T-cell (primary cell): ENCODE measurements at places on chromosomes 4 and X.

DNA sequence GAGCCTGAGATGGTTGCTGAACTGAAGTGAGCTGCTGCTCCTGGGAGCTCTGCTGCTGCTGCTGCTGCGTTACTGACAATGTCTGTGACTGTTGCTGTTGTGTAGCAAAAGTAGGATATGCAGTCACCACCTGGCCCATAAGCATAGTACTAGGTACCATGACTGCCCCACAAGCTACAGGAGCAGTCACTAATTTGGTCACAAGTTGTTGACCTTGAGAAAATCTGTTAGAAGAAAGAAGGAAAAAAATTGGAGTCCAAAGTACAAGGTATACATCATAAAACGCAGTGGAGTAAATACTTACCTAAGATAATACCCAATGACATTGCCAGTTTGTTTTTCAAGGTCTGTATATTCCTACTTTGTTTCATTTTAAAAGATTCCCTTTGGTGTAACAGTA lies 42.6 kb downstream of the TMEM165 start:
- DNase-seq = no peak

- no peak for DNase-seq
These were observed 9.8 kb upstream of the BCOR start for GRCh38 chrX:40107291-40108161.

- no peak for DNase-seq
These were observed 274.6 kb upstream of the MAGEB2 start for GRCh38 chrX:29940750-29941149.

DNA sequence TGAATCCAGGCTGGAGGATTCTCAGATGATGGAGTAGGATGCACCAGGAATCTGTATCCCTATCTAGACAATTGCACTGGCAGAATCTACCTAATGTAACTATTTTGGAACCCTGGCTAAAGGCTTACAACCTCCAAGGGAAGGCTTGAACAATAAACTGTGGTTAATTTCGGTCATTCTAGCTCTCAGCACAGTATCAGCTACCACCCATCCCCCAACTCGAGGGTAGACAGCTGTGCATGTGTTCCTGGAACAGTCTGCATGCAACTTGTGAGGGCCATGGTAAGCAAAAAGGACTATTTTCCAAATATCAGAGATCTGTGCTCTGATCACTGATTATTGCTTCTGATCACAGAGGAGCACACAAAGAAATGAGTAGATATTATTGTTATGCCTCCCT lies 34.0 kb downstream of the ELF2 start:
- no peak for DNase-seq

GRCh38 chr4:78922207-78922606 lies 17.0 kb downstream of the PAQR3 start:
- no peak for DNase-seq

- DNase-seq = peak; percentile 47
These were observed at the start of gene PRPS2 for GRCh38 chrX:12791257-12792228. PRPS2 (plus strand) TSS chrX:12791412; CDS start chrX:12791498, 86 bp downstream.

DNA sequence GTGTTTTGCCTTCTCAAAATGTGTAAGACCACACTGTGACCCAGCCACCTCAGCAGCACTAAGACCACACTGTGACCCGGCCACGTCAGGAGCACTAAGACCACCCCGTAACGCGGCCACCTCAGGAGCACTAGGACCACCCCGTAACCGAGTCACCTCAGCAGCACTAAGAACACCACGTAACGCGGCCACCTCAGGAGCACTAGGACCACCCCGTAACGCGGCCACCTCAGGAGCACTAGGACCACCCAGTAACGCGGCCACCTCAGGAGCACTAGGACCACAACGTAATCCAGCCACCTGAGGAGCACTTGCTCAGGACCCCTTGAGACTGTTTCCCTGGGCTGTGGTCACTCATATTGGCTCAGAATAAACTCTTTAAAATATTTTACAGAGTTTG lies 71.7 kb downstream of the MTNR1A start:
- no peak for DNase-seq

DNA sequence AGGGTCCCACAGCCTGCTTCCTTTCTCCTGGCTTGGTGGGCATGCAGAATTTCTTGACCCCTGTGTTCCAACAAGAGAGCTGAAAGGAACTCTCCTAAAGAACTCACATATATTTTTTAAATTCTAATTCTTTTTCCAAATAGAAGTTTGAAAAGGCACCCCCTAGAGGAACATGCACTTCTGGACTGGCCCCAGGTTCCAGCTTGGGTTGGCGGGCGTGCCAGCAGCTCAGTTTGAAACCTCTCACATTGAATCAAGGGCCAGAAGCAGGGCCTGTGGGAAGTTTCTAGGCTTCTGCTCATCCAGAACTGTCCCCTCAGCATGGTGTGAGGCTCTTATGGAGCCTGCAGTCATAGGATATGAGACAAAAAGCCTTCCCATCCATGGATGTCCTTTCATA lies 132.6 kb downstream of the ATG4A start:
- no peak for DNase-seq

- no peak for DNase-seq
These were observed 23.0 kb downstream of the GAB3 start for GRCh38 chrX:154727871-154728270.

DNA sequence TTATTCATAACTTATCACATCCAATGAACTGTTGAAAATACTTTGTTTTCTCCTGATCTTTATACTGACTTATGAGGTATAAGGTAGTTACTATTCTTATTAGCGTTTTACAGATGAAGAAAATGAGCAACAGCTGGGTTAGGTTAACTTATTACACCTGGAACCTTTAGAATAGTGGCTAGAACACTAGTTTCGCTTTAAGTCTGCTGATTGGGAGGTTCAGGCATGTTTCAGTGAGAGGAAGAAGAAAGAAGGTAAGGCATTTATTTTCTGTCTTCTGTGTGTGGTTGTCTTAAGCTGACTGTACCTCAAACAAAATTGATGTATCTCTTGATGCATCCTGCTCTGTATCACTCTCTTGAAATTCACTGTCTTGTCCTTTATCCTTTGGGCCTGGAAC lies 302.5 kb downstream of the GRID2 start:
- DNase-seq = no peak

GRCh38 chr4:141410839-141411238 lies 190.1 kb downstream of the ZNF330 start:
- DNase-seq = no peak

GRCh38 chrX:150018931-150019361 lies 80.7 kb upstream of the EOLA2 start:
- DNase-seq = no peak

DNA sequence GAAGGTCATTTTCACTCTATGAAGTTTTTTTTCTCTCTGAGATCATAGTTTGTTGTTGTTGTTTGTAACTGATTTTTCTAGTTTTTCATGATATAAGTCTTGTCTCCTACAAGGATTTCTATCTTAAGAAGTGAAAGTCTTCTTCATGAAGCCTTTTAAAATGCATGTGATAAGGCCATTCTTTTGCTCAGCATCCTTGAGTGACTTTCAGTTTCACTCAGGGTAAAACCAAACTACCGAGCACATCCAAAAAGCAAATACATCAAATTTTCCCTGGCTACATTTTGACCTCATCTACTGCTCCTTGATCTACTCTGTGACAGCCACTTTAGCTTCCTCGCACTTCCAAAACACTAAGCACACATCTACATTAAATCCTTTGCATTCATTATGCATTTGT lies 580.7 kb downstream of the KCTD8 start:
- no peak for DNase-seq

GRCh38 chr4:131304686-131305085 lies 1844.4 kb upstream of the PCDH10 start:
- no peak for DNase-seq

DNA sequence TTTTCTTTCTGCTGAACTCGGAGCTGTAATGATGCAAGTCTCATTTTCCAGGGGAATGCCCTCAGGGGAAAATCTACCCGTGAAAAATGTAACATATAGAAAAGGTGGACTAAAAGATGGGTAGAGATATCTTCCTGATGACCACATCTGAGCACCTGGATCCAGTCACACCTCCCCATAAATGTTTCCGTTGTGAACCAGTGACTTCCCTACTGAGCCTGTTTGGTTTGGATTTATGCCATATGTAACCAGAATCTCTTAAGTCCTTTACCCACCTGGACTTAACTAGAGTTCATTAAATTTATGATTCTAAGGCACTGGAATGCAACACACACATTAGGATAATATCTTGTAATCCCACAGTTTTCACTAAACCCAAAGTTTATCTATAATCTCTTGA lies 171.1 kb downstream of the ZNF330 start:
- DNase-seq = no peak

- DNase-seq = peak; percentile 46
These were observed at the start of gene FGFBP2 for GRCh38 chr4:15963001-15963451. FGFBP2 (minus strand) TSS chr4:15963175; CDS start chr4:15963129, 46 bp downstream.

GRCh38 chr4:83449009-83449408 lies 6.6 kb downstream of the HELQ start:
- no peak for DNase-seq

GRCh38 chr4:78002260-78002659 lies 54.9 kb upstream of the FRAS1 start:
- DNase-seq = no peak

DNA sequence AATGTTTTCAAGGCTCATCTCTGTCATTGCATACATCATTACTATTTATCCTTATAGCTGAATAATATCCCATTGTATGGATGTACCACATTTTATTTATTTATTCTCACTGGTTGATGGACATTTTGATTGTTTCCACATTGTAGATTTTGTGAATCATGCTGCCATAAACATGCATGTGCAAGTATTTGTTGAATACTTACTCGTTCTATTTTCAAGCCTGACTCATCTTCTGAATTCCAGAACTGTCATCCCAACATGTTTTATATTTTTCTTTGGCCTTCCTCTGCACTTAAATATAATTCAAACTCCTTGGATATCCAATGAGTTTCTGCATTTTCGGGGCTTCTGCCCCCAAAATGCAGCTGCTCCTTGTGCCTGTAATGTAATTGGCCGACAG lies 77.6 kb downstream of the MXRA5 start:
- DNase-seq = no peak

GRCh38 chr4:138938366-138938690 lies 77.3 kb upstream of the NOCT start:
- no peak for DNase-seq

DNA sequence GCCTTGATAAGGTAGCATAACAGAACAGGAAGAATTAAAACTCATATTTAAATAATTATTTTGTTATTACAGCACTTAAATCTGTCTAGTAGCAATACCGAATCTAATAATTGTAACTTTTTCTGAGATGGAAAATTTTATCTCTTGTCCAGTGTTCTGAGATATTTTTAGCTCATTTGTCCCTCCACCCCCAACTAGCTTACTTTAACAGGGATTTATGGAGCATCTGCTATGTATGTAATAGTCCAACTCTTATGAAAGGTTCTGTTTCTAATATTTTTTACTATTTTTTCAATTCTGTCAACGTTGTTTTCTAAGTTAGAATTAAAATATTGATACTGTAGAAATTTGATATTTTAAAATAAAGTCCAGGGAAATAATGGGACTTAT lies 38.2 kb upstream of the NUDT6 start:
- DNase-seq = no peak

DNA sequence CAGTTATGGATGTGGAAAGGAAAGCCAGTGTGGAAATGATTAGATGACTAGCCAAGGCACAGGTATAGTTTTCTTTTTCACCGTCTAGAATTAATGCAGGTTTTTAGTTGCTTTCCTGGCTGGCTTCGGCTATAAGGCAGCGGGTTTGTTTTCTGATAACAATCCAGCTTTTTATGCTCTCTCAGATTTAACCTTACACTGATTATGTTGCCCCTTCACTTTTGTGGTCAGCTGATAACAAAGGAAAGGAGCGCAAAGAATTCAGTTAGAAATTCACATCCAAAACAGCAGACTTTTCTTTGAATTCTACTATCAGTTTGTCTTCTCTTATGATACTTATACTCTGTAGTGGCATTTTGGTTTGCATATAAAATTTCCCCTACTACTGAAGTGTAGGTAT lies 94.2 kb upstream of the CENPE start:
- no peak for DNase-seq

DNA sequence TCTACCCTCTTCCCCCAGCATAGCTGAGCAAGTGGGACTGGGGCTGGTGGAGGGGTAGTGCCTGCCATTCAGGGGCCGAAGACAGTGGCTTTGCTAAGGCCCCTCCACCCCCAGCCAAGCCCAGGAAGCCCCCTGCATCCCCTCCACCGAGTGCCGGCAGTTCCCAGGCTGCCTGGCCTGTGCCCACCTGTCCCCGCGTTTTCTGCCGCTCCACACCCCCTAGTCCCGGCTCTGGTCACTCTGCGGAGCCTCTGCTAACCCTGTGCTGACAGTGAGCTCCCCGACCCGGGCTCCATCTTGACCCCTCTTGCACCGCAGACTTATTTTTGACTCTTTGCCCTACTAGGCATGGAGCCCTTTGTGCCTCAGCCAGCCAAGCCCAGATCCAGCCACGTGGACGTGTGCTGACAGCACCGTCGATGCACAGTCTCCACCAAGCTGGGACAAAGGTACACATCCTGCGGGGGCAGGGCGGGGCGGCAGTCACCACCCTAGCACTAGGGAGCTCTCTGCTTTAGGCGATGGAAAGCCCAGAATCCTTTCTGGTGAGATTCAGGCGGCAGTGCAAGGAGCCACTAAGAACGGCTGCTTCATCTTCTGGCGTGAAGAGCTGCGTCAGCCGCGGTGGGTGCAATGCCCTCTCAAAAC lies 96.6 kb downstream of the PHKA2 start:
- no peak for DNase-seq

DNA sequence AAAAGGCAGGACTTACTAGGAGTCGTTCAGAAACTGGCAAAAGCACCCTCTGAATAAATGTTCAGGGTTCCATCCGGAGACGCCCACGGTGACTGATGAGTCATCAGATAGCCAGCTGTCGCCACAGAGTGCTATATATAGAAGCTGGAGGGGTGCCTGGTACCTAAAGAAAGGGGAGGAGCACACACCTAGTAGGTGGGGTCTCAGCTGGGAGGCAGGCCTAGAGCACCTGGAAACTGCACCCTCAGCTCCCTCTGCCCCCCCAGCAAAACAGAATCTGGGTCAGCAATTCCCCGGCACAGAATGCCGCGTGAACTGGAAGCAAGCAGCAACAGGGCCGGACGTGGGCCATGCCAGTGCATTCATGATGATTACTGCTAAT lies 242.0 kb downstream of the BCOR start:
- DNase-seq = peak; percentile 53

GRCh38 chr4:4320951-4321714 lies 31.1 kb downstream of the ZBTB49 start:
- no peak for DNase-seq

DNA sequence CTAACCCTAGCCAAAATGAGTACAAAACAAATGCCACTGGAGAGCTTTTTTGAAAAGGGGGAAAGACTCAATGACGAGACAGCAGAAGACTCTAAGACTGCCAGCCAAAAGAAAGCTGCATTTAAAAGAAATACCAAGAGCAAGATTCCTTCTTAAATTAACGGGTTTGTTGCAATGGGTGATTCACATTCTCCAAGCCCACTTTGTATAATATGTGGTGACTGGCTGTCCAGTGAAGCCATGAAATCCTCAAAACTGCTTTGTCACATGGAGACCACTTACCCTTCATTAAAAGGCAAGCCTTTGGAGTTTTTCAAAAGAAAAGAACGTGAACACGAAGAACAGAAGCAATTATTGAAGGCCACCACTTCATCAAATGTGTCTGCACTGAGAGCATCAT lies 68.2 kb downstream of the MRPL1 start:
- no peak for DNase-seq
